ENCODE measurements at places on chromosomes 5 and 9. TPM values are rescaled to one million over a fixed set of nuclear protein-coding genes. Genes with fewer than 3 reads are reported as not detected.

DNA sequence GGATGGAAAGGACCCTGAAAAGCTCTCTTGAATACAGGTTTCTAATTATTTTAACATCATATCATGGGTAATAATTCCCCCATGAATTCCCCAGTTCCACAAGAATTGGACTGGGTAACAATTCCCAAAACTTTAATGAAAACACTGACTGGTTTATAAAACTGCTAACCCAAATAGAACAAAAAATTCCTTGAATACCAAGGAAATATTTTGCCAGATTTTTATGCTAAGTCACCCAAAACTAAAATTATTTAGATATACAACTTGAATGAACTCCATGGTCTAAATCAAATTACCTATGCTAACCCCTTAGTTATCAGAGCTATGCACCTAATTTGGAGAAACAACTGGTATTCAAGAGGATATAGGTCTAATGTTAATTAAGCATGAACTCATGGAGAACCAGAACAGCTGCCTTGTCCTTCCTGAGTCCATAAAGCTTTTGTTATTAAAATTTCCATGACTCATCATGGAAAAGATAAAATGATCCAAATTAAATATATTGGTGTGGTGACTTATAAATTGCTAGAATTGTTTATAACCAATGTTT, 164.9 kb upstream of the TUT7 start:
- H3K27me3 ChIP-seq: no peaks in the 10 kb centered on the region
- no peaks in the 10 kb centered on the region for H3K4me1 ChIP-seq
- no peak overlapping the region for H3K4me3 ChIP-seq
- no peaks in the 10 kb centered on the region for H3K36me3 ChIP-seq

Gene TXNDC8
- not detected for polyA plus RNA-seq

Gene MPDZ
- polyA plus RNA-seq: 60.1 TPM

Gene KCNV2
- polyA plus RNA-seq: 0.57 TPM
